Caki2 (cell line): ENCODE measurements at places on chromosomes 1 and 21. TPM values are rescaled to one million over a fixed set of nuclear protein-coding genes. Genes with fewer than 3 reads are reported as not detected.

GRCh38 chr1:228541725-228542124 lies 54.5 kb downstream of the RNF187 start:
- no peak for DNase-seq

Gene TARS2
- 18.7 and 32.8 TPM in 2 replicates for total RNA-seq

DNA sequence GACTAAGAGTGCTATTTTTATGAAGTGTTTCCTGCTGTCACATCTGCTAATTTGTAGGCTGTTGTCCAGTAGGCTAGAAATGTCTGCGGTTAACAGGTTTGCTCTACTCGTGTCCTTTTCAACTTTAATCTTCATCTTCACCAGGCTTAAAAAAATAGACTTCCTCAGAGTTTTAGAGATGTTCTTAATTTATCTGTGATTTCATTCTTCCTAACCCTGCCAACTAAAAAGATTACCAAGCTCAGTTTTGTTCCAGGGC lies 66.8 kb downstream of the SASS6 start:
- DNase-seq = no peak

Gene CELA2A
- not detected in 2 replicates for total RNA-seq

- no peak for DNase-seq
These were observed 576.2 kb downstream of the NEGR1 start for GRCh38 chr1:71706029-71706671.

Gene OR6N1
- total RNA-seq = not detected in 2 replicates

DNA sequence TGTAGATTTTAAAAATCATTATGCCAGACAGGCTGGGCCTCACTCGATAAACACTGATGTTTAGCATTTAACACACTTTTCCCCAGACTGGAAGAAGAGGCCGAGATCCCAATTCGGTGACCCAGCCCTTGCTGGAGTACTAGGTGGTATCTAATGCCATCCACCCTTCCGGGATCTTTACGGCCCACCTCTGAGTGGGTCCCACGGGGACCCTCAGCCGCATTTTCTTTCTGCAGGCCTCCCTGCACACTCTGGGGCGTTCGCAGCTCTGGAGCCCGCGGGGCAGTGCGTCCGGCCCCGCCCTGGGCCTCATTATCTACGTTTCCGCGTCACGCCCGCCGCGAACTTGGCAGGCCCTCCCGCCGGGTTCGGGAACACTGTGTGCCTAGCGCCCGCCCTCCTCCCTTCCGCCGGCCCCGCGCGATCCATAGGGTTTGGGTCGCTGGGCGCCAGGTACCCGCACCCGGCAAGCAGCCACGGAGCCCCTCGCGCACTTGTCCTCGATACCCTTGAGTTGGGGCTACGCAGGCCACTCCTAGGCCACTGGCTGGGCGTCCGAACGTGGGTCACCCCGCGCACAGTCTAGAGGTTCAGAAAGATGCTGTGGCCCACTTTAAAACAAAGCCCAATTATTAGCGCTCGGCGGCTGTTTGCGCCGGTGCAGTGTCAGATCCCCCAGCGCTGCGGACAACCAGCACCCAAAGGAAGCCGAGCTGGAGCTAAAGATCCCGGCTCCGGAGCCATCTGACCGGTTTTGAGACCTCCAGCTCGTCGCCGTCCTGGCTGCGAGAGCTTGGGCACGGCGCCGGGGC lies 950 bp upstream of the EVA1C start:
- peak; percentile 4 for DNase-seq

DNA sequence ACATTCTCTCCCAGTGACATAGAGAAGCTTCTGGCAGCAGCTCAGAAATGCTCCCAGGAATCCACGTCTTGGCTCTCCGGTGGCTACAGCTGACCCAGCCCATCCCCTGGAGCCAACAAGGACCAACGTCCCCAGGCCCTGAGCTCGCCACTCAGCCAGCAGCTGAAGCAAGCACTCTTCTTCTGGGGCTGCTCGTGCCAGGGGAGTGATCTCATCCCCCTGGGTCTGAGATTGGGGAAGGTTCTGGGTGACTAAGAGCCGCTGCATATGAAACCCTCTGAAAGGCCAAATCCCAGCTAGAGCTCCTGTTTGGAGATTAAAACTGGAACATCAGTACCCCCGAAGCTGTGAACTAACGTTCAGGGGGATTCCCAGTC lies 487.9 kb downstream of the NPHP4 start:
- DNase-seq = no peak

- no peak for DNase-seq
These were observed 18.7 kb upstream of the BLACAT1 start for GRCh38 chr1:205474571-205474970.

- no peak for DNase-seq
These were observed 3.7 kb upstream of the KLF18 start for GRCh38 chr1:44144962-44145756.

DNA sequence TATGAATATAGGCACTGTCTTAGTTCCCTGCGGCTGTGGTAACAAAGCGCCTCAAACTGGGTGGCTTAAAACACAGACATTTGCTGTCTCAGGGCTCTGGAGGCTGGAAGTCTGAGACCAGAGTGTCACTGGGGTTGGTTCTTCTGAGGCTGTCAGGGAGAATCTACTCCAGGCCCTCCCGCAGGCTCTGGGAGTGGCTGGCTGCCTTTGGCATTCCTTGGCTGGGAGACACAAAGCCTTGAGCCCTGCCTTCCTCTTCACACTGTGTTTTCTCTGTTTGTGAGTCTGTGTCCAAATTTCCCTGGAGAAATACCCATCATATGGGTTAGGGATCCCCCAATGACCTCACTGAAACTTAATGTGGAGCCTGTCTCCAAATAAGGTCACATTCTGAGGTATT lies 38.5 kb downstream of the B3GALT5 start:
- DNase-seq = no peak

GRCh38 chr1:203807196-203807595 lies 11.8 kb downstream of the ZBED6 start:
- DNase-seq = no peak

Gene C2CD4D
- not detected in 2 replicates for total RNA-seq

Gene FYB2
- not detected in 2 replicates for total RNA-seq

DNA sequence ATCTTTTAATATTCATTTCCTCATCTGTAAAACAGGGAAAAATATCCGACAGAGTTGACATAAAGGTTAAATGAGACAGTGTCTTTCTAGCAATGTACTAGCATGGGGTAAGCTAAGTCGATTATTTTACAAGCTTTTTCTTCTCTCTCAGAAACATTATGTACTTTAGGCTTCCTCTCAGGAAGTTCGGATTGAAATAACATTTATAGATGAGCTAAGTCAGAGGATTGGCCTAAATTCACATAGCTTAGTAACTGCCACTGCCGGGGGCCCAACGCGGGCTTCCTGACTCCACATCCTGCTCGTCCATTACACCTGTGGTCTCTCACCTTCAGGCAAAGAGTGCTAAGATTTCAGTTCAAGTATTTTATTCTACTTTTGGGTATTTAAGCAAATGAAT lies 462.3 kb upstream of the NFIA start:
- no peak for DNase-seq

- DNase-seq = no peak
These were observed 552 bp upstream of the ZNF691 start for GRCh38 chr1:42845866-42846256.

Gene PIK3R3
- total RNA-seq = 0.30 and 0.52 TPM in 2 replicates

GRCh38 chr1:40582116-40582515 lies 50.7 kb downstream of the ZNF684 start:
- DNase-seq = no peak
